ENCODE measurements at places on chromosomes 13 and 19.

GRCh38 chr19:38143847-38144246 is 80.2 kb downstream of the DPF1 start:
- no peak for DNase-seq

DNA sequence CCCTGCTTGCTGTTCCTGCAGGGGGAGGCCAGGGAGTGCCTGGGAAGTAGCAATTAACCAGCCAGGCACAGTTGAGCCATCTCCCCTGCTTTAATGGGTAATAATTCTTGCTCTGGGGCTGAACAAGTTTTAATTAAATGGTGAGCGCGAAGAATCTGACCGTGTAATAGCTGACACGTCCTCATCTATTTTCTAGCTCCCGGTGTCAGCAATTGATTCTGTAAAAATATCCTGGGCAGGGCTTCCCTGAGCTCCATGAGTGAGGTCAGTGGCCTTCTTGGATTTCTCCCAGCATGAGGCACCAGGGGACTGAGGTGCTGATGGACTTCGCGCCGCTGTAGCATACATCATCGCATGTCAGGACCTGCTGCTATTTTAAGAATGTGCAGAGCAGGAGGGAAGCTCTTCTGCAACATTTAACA is 26.9 kb downstream of the SIPA1L3 start:
- DNase-seq = peak; percentile 30

DNA sequence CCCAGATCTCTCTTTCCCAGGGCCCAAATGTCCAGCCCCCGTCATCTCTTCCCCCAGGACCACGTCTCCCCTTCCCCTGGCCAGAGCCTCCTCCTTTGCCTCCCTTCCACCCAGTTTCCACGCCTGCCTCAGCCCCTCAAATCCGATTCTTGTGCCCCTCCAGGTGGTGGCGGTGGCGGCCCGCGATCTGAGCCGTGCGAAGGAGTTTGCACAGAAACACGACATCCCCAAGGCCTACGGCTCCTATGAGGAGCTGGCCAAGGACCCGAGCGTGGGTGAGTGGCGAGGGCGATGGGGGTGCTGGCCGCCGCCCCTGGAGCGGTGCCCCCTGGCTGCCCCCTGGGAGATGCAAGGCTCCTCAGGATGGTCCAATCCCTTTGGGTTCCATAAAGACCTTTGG is 1.3 kb downstream of the DHDH start:
- DNase-seq = no peak

DNA sequence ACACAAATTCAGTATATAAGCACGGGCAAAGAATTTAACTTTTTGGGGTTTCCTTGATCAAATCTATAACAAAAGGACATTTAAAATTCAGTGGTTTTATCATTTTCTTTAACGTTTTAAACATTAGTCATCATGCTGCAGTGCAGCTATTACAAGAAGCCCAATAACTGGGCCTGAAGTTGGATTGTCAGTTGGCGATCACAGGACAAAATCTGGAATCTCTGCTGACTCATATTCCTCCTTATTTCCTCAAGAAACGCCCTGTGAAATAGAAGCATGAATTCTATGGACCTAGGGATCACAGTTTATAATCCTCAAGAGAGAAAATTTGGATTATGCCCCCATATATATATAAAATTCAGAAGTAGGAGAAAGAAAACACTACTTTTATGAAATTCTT is 971.6 kb upstream of the MIR17HG start:
- no peak for DNase-seq

- no peak for DNase-seq
Observed at GRCh38 chr19:5963855-5964254, 14.1 kb downstream of the RANBP3 start.

- DNase-seq = no peak
Observed at GRCh38 chr19:16328824-16329482, 4.3 kb downstream of the KLF2 start.

DNA sequence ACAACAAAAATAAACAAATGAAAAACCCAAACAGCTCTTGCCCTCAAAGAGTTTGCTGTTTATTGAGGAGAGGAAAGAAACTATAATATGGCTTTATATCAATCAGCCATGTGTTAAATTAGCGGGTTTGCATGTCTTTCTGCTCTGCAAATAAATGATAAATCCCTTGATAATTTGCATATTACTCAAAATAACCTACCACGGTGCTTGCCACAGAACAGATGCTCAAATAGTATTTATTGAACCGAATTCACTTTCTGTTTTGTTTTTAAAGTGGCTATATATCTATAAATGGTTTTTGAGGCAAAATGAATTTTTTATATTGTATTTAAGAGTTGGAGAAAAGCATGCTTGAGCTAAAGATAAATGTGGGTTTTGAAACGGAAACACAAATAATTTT is 428.1 kb downstream of the ITGBL1 start:
- DNase-seq = no peak

DNA sequence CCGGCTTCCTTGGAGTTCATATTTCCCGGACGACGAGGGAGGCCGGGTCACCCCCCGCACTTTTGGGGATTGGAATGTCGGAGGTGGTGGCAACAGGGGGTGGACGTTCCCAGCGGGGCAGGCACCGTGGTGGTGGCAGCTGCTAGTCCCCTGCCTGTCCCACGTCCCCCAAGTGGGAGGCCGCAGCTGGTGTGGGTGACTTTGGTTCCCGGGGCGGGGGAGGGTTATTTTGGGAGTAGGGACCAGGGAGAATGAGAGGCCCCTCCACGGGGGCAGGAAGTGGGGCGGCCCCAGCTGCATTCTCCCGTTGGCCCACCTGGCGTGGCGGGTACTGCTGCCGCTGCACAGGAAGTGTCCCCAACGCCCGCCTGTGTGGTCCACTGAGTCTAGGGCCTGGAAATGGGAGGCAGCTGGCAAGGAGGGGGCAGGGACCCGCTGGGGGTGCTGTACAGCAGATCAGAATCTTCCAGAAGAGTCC is 11.1 kb upstream of the PLIN3 start:
- DNase-seq = no peak

DNA sequence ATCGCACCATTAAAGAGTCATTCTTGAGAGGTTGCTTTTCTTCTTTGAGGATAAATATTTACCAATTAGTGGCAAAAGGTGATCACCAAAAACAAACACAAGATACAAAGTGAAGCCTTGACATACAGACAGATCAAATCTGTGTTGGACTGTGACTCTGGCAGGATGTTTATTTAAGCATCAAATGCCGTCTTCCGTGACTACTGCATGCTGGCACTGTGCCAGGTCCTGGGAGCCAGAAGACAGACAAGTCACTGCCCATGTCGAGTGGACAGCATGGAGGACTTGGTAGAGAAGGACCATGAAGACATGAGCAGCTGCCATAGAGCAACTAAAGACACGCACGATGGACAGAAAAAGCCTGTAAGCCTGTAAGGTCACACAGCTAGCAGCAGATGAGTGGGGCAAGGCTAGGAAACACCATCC is 92.8 kb upstream of the FARP1 start:
- DNase-seq = no peak

- DNase-seq = peak; percentile 79
Observed at GRCh38 chr13:77535448-77535847, at the start of gene SCEL. SCEL (plus strand) TSS chr13:77535706; CDS start chr13:77555876, 20,170 bp downstream.

- DNase-seq = peak; percentile 89
Observed at GRCh38 chr19:45547965-45548609, 36.5 kb downstream of the OPA3 start.

GRCh38 chr19:4097501-4097900 is 26.4 kb downstream of the MAP2K2 start:
- DNase-seq = no peak

GRCh38 chr13:110299283-110299840 is 7.6 kb downstream of the COL4A1 start:
- no peak for DNase-seq

- DNase-seq = no peak
Observed at GRCh38 chr13:80901111-80901510, 560.2 kb upstream of the SPRY2 start.

DNA sequence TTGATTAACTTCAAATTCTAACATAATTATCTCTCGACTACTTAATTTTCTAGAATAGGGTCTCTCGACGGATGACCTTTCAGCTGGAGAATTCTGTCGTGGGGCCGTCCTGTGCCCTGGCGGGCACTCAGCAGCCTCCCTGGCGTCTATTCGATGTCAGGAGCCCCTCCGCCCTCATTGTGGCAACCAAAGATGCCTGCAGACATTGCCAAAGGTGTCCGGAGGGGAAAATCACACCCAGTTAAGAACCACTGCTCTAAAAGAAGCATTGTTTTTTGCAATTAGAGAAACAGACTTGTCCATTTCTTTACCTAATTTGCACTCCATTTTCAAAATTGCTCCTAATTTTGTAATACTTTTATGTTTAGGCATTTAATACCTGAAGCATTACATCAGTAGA is 79.2 kb upstream of the ARHGEF7 start:
- no peak for DNase-seq

DNA sequence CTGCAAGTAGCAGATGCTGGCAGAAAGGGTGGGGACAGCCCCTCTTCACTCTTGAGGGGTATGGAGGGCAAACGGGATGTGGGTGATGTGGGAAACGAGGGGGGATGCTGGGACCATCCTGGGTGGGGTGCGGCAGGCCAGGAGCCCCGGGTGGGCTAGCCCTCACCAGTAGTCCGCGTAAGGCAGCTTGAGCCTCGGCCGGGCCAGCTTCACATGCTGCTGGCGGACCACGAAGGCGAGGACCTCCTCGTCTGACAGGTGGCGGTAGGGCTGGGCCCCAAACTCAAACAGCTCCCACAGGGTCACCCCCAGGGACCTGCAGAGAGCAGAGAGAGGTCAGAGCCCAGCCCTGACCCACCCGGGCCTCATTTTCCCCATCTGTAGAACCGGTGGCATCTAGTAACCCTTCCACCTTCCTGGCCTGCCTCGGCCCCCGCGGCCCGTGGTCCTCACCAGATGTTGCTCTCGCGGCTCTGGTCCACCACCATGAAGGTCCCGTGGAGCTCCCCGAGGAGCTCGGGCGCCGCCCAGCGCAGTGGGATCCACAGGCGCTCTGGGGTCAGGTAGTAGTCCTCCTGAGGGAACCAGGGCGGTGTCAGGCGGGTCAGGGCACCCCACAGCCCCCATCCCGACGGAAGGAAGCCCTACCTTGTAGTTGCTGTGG is 10.7 kb downstream of the LMTK3 start:
- DNase-seq = no peak

- DNase-seq = peak; percentile 39
Observed at GRCh38 chr13:99656092-99656745, 154.9 kb downstream of the TM9SF2 start.

DNA sequence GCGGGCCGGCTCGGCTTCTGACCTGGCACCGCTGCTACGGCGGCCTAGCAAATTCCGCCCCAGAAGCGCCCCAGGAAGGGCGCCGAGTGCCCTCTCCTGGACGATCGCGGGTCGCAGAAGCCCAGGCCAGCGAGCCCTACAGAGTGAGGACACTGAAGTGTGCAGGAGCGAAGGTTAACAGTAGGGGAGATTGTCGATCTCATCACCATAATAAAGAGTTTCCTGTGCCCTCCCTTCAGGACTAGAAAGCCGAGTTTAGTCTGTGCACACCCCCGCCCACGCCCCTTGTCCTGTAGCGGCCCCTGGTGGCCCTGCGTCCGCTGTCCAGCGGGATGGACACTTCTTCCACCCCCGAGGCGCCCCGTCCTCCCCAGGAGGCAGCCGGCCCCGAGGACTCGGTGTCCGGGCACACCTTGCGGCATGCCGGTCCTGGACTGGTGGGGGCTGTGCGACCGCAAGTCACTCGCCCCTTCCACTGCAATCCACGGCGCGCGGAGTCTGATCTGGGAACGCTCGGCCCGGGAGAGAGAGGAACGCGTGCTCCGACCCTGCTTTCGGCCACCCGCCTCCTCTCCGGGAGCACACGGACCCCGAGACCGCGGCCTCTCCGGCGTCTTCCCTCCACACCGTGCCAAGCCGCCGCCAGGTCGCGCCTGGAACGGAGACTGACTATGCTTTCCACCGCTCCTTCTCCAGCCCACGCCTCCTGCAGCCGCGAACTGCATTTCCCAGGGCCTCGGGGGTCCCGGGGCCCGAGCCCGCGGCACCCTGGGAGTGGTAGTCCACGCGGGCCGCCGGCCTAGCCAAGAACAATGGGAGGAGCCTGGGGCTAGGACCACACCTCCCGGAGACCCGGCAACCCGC is 770 bp upstream of the KMT2B start:
- peak; percentile 90 for DNase-seq

DNA sequence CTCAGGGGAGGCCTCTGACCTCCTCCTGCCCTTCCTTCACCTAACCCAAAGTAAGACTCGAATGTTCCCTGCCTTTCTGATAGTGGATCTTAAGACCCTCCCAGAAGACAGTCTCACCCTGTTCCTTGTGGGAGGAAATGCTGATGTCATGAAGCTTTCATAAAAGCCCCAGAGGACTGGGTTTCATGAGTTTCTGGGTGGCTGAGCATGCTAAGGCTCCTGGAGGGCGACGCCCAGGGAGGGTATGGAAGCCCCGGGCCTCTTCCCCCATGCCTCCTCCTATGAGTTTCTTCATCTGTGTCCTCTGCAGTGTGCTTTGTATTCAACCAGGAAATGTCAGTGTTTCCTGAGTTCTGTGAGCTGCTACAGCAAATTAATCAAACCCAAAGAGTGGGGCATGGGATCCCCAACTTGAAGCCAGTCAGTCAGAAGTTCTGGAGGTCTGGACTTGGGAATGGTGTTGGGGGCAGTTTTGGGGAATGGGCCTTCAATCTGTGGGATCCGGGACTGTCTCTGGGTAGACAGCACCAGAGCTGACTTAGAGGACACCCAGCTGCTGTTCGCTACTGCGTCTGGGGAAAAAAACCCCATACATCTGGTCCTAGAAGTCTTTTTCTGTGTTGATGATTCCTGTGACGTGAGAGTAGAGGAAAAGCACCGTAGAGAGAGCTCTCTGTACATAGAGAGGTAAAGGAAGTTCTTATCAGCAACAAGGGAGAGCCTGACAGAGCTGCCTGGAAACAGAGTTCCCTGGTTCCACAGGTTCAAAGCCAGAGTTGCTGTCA is 2.0 kb upstream of the LILRB2 start:
- DNase-seq = no peak

Data from foreskin keratinocyte (primary cell).